ENCODE measurements at places on chromosomes 2 and 18. TPM values are rescaled to one million over a fixed set of nuclear protein-coding genes. Genes with fewer than 3 reads are reported as not detected.

The SPC25 gene
- total RNA-seq: 28.6 TPM

- no peak overlapping the region for H3K4me3 ChIP-seq
- H3K36me3 ChIP-seq: no peaks in the 10 kb centered on the region
- peaks cover 17% of the 10 kb centered on the region for H3K4me1 ChIP-seq
- no peaks in the 10 kb centered on the region for H3K27me3 ChIP-seq
Observed at GRCh38 chr2:227822416-227823003, 8.9 kb downstream of the CCL20 start.

GRCh38 chr2:212136216-212136795, 402.3 kb downstream of the ERBB4 start:
- no peaks in the 10 kb centered on the region for H3K27me3 ChIP-seq
- H3K4me1 ChIP-seq: no peaks in the 10 kb centered on the region
- no peaks in the 10 kb centered on the region for H3K36me3 ChIP-seq

The PPM1B gene
- 94.2 TPM for total RNA-seq

The EPC2 gene
- total RNA-seq: 19.8 TPM

DNA sequence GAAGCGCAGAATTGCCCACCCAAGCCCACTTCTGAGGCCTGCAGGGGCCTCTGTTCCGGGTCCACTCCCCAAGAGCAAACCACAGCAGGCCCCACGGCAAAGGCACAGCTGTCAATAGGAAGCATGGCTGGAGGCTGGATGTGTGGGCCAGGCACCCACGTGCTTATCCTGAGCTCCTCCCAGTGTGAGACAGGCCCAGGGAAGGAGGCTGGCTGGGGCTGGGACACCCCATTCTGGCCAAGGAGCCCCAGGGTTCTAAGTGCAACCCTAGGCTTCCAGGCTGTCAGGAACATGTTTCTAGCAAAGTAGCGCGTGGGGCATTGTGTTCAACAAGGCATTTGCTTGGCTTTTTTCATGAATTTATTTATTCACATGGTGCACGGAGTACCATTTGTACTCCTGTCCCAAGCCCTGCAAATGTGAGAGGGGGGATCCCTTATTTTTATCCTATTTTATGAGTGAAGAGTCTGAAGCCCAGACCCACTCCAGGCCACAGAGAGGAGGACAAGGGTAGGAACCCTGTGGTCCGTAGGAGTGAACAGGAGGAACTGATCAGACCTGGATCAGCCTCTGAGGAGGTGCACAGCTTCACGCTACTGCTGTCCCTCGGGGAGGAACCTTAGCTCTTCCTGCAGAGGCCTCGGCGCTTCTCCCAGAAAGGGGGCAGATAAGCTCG, 6.1 kb upstream of the RAB17 start:
- no peaks in the 10 kb centered on the region for H3K36me3 ChIP-seq
- no peaks in the 10 kb centered on the region for H3K27me3 ChIP-seq
- no peak overlapping the region for H3K4me3 ChIP-seq

The TMBIM1 gene
- 23.5 TPM for total RNA-seq

The GPBAR1 gene
- total RNA-seq: 0.25 TPM

The ADAM23 gene
- 24.3 TPM for total RNA-seq

The YWHAQ gene
- 395 TPM for total RNA-seq

The CAPN14 gene
- 0.11 TPM for total RNA-seq

- H3K4me1 ChIP-seq: peaks cover 9% of the 10 kb centered on the region
- H3K4me3 ChIP-seq: no peak overlapping the region
- H3K27me3 ChIP-seq: no peaks in the 10 kb centered on the region
Observed at GRCh38 chr18:24656551-24657443, 196.4 kb downstream of the HRH4 start.

GRCh38 chr2:173472112-173472511, 117.4 kb downstream of the CDCA7 start:
- H3K4me3 ChIP-seq: no peak overlapping the region
- H3K27me3 ChIP-seq: no peaks in the 10 kb centered on the region
- H3K36me3 ChIP-seq: peaks cover 7% of the 10 kb centered on the region
- no peak for DNase-seq
- no peak overlapping the region for H3K27ac ChIP-seq

The IL1F10 gene
- total RNA-seq: not detected

DNA sequence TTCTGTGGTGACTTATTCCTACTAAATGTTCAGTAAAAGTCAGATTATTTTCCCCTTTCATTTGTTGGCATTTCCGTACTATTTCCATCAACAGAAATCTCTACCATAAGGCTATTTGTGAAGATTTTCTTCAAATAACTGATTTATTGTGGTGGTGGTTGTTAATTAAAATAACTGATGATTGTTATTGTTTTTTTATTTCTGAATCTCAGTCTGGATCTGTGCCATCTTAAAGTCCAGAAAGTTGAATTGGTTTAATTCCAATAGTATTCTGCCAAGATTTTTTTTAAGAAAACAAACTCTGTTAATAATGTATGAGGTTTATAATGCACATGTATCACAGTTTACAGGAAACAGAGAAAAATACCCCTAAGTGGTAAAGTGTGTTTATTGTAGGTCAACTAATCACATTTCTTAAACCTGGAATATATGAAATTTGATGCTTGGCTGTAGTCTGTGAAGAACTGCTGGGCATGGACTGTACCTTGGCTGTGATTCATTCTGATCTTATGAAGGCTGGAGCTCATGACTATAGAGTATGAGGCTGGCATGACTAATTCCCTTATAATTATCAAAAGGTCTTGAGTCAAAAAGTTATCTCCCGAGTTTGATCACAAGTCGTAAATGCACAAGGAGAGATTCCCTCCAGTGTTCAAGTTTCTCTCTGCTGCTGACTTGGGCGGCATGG, 134.2 kb upstream of the RND3 start:
- no peak overlapping the region for H3K4me3 ChIP-seq
- H3K4me1 ChIP-seq: peaks cover 13% of the 10 kb centered on the region
- no peak overlapping the region for H3K27ac ChIP-seq
- H3K36me3 ChIP-seq: peaks cover 9% of the 10 kb centered on the region
- H3K27me3 ChIP-seq: peaks cover 6% of the 10 kb centered on the region

DNA sequence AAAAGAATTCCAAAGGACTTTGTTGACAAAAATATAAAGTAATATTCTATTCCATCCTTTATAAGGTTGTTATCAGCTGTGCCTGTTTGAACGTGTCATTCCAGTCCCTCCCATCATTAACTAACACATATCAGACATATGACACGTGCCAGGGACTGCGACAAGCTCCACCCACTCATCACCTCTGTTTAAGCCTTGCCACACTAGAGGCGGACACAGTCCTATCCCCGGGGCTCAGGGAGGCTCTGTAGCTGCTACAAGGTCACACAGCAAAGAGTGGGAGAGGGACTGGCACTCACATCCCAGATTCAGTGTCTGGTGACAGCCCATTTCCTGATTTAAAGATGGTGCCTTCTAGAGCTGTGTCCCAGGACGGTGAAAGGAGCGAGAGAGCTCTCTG, 30.0 kb downstream of the TBC1D8 start:
- no peak overlapping the region for H3K4me3 ChIP-seq
- no peak for DNase-seq
- no peaks in the 10 kb centered on the region for H3K27me3 ChIP-seq
- H3K36me3 ChIP-seq: peaks cover 3% of the 10 kb centered on the region
- H3K27ac ChIP-seq: peak overlapping the region; percentile 25
- H3K4me1 ChIP-seq: peaks cover 45% of the 10 kb centered on the region

The MEP1B gene
- total RNA-seq: not detected

DNA sequence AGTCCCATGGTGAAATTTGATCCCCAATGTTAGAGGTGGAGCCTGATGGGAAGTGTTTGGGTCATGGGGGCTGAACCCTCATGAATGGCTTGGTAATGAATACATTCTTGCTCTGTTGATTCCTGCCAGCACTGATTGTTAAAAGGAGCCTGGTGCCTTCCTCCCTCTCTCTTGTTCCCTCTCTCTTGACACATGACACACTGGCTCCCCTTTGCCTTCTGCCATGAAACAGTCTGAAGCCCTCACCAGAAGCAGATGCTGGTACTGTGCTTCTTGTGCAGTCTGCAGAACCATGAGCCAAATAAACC, 30.6 kb upstream of the EPC2 start:
- peaks cover 34% of the 10 kb centered on the region for H3K4me1 ChIP-seq
- peak; percentile 19 for DNase-seq
- no peaks in the 10 kb centered on the region for H3K36me3 ChIP-seq
- H3K27ac ChIP-seq: peak overlapping the region; percentile 91

- no peak overlapping the region for H3K27ac ChIP-seq
- peaks cover 6% of the 10 kb centered on the region for H3K4me1 ChIP-seq
- H3K36me3 ChIP-seq: no peaks in the 10 kb centered on the region
- no peak overlapping the region for H3K4me3 ChIP-seq
Observed at GRCh38 chr2:41853427-41854191, 194.2 kb upstream of the PKDCC start.

The G6PC2 gene
- total RNA-seq: not detected

DNA sequence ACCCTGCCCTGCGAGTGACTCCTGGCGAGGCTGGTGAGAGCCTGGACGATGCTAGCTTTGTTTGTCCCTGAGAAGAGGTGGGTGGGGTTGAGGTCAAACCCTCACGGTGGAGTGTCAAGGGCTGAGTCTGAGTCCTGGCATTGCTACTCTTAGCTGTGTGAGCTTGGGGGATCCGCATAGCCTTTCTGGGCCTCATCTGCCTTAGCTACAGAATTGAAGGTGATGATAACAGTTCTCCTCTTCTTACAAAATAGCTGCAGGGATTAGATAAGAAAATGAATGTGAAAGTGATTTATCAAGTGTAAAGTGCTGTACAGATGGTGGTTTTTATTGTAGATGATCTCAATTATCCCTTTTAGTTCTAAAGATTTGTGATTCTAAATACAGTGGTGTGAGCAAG, 144.6 kb downstream of the LPIN1 start:
- no peaks in the 10 kb centered on the region for H3K4me1 ChIP-seq
- peaks cover 32% of the 10 kb centered on the region for H3K36me3 ChIP-seq
- no peak overlapping the region for H3K4me3 ChIP-seq
- H3K27ac ChIP-seq: no peak overlapping the region
- no peaks in the 10 kb centered on the region for H3K27me3 ChIP-seq

- no peak for DNase-seq
- H3K4me1 ChIP-seq: no peaks in the 10 kb centered on the region
- H3K27me3 ChIP-seq: no peaks in the 10 kb centered on the region
- H3K36me3 ChIP-seq: peaks cover 67% of the 10 kb centered on the region
- no peak overlapping the region for H3K4me3 ChIP-seq
- no peak overlapping the region for H3K27ac ChIP-seq
Observed at GRCh38 chr2:55649211-55649610, 31.8 kb upstream of the PPP4R3B start.

DNA sequence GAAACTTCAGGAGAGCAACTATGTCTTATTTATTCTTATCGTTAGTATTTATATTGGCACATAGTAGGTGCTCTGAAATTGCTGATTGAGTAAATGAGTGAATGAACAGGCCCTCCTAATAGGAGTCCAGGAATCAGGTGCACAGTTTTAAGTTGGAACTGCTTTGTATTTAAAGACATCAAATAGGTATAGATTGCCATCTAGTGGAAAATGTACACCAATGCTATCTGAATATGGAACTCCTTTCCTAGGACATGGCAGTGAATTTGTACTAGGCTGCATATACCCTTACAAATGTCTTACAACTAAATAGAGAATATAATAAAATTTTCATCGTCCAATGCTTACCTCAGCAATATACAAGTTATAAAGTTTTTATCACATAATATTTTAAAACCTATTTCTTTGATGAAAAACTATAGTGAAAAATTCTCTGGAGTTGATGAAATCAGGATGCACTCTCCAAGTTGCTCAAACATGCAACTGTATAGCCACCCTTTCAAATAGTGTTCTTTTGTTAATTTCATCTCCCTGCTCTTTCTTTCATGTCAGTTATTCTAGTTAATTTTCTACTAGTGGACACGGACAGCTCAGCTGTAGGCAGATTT, 318.9 kb upstream of the SYT4 start:
- H3K4me1 ChIP-seq: no peaks in the 10 kb centered on the region
- no peak overlapping the region for H3K27ac ChIP-seq
- no peaks in the 10 kb centered on the region for H3K36me3 ChIP-seq
- H3K27me3 ChIP-seq: no peaks in the 10 kb centered on the region

GRCh38 chr2:120302301-120302700, 43.6 kb upstream of the INHBB start:
- H3K4me1 ChIP-seq: 0 out of 2 replicates have a peak, but pooled peaks cover 4% of the 10 kb centered on the region
- no peak overlapping the region for H3K4me3 ChIP-seq
- peaks cover 8% of the 10 kb centered on the region for H3K27me3 ChIP-seq
- peaks cover 1% of the 10 kb centered on the region for H3K36me3 ChIP-seq
- no peak for DNase-seq
- H3K27ac ChIP-seq: no peak overlapping the region

- H3K4me3 ChIP-seq: no peak overlapping the region
- no peak for DNase-seq
- peaks cover 4% of the 10 kb centered on the region for H3K27me3 ChIP-seq
- no peak overlapping the region for H3K27ac ChIP-seq
Observed at GRCh38 chr18:80163183-80163582, 54.1 kb downstream of the ADNP2 start.

The FEV gene
- total RNA-seq: not detected

The DNAJC10 gene
- total RNA-seq: 103 TPM

The TOGARAM2 gene
- total RNA-seq: 0.62 TPM

GRCh38 chr18:22171258-22172119, 2.1 kb downstream of the GATA6 start:
- H3K27me3 ChIP-seq: peaks cover 94% of the 10 kb centered on the region
- peak; percentile 21 for DNase-seq
- no peaks in the 10 kb centered on the region for H3K36me3 ChIP-seq
- peak overlapping the region; percentile 74 for H3K4me3 ChIP-seq
- no peak overlapping the region for H3K27ac ChIP-seq
- H3K4me1 ChIP-seq: peaks cover 38% of the 10 kb centered on the region

DNA sequence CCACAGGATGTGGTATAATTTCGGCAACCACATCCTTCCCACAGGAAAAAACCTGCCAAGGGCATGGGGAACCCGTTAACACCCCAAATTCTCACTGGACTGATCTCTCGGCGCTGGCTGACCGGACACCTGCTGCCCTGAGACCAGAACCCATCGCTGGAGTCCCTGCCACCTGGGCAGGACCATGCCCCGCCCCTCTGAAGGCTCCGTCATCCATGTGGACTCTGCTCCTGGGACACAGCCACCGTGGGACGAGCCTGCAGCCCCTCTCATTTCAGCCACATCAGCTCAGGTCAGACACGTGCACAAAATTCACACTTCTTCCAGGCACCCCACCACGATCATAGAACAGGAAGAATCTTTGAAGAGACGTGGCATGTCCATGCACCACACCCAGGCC, 108.2 kb downstream of the ZNF516 start:
- no peak overlapping the region for H3K4me3 ChIP-seq
- H3K4me1 ChIP-seq: peaks cover 28% of the 10 kb centered on the region
- H3K27ac ChIP-seq: no peak overlapping the region
- no peaks in the 10 kb centered on the region for H3K27me3 ChIP-seq
- DNase-seq: no peak

The MYL12A gene
- 213 TPM for total RNA-seq

The UBR3 gene
- total RNA-seq: 14.3 TPM

The EVA1A gene
- total RNA-seq: 3.2 TPM

The SLC25A12 gene
- 7.3 TPM for total RNA-seq

The DUSP2 gene
- 5.8 TPM for total RNA-seq

The HOXD4 gene
- total RNA-seq: not detected

The CDH2 gene
- 16.9 TPM for total RNA-seq

The COPS9 gene
- 141 TPM for total RNA-seq

The PROKR1 gene
- total RNA-seq: 4.4 TPM

GRCh38 chr2:121519153-121519552, 11.5 kb upstream of the RNU4ATAC start:
- H3K27me3 ChIP-seq: no peaks in the 10 kb centered on the region
- DNase-seq: no peak
- peaks cover 8% of the 10 kb centered on the region for H3K4me1 ChIP-seq
- no peak overlapping the region for H3K4me3 ChIP-seq
- H3K36me3 ChIP-seq: peaks cover 41% of the 10 kb centered on the region
